ENCODE measurements at places on chromosomes 16 and 17. TPM values are rescaled to one million over a fixed set of nuclear protein-coding genes. Genes with fewer than 3 reads are reported as not detected.

The ITGB3 gene
- 19.1 TPM for polyA plus RNA-seq

The PLLP gene
- 22.8 TPM for polyA plus RNA-seq

GRCh38 chr16:85028685-85029407, 1.3 kb downstream of the KIAA0513 start:
- no peak for DNase-seq

The BRIP1 gene
- polyA plus RNA-seq, result 10.2 TPM

GRCh38 chr17:77842528-77843147, 115.9 kb upstream of the TNRC6C start:
- no peak for DNase-seq

DNA sequence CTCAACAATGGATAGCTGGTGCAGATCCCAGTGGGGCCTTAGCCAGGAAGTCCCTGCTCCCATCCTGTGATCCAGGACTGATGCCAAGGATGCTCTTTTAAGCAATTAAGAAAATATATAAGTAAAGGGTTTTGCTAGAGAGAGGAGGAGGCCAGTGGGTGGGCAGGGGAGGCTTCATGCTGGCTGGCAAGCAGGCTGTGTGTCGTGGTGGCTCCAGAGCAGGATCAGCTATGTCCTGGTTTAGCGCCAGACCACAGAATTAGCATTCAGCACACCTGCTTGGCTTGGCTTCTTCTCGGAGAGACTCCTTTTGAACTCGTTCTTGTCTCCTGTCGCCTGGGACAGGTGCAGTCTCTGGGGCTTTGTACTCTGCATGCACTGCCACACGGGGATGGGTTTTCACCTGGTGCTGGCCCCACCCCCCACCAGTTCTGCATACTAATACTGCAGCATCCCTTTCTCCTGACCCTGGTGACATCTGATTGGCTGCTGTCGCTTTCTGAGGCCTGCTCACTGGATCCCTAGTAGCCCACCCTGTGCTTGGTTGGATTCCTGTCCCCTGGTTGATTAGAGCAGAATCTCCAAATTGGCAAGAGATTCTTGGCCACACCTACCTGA, 66.1 kb downstream of the PLD6 start:
- DNase-seq, result no peak

DNA sequence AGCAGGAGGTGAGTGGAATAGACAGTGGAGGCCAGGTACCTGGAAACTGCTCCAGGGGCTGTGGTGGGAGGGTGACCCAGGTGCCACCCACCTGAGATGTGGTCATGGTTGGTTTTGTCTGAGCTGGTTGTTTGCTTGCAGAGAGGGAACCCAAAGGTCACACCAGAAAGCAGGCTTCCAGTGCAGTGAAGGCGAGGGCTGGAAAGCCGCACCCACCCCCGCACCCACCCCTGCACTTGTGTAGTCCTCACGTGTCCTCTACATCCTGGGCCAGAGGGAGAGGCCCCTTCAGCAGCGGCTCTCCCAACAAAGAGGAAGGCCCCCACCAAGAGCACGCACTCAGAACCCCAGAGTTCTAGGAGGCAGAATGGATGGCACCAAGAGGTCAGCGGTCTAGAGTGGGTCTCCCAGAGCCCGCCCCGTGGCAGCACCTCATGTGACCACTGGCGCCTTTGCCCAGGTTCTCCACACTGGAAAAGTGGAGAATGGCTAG, 92.6 kb upstream of the CBX4 start:
- no peak for DNase-seq

GRCh38 chr16:88451586-88452481, 1.2 kb upstream of the ZFPM1 start:
- DNase-seq, result no peak

- no peak for DNase-seq
Measured at GRCh38 chr16:82044585-82044911, 9.5 kb downstream of the HSD17B2 start.

GRCh38 chr17:33334703-33335102, 41.6 kb upstream of the ASIC2 start:
- no peak for DNase-seq

GRCh38 chr16:12625068-12625467, 178.6 kb downstream of the CPPED1 start:
- DNase-seq, result no peak

The EFNB3 gene
- polyA plus RNA-seq, result 22.6 TPM

DNA sequence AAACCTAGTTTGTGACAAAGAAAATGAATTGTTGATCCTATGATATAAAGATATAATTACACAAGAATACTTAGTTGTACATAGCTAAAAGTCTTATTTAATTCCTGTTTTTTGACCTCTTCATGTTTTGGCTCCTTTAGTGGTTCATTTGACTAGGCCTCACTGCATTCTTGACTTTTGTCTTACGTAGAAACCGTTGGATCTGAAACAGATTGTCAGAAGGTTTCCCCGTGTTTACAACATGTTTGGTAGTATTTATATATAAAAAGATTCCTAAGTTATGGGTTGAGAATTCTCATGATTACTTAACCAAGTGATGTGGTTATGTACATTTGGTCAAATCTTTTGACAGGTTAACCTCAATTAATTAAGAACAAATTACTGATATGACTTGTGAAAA, 162.8 kb downstream of the BCAS3 start:
- DNase-seq, result no peak

GRCh38 chr17:50020841-50021599, 26.0 kb upstream of the DLX3 start:
- no peak for DNase-seq

DNA sequence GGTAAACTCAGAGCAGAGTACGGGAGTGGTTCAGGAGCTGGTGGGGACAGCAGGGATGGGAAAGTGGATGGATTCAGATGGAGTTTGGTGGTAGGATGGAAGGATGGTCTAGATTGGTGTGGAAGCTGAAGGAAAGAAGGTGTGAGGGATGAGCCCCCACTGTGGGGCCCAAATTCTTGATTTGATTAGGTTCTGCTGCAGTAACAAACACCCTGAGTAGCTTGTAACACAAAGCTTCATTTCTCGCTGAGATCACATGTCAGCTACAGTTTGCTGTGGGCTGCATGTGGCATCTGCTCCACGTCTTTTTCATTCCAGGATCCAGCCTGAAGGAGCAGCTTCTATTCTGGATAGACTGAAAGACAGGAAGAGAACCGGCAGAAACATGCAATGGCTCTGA, 143.8 kb downstream of the IRX3 start:
- DNase-seq, result no peak

The CACNG1 gene
- polyA plus RNA-seq, result not detected

The RAMP2 gene
- polyA plus RNA-seq, result 110 TPM

DNA sequence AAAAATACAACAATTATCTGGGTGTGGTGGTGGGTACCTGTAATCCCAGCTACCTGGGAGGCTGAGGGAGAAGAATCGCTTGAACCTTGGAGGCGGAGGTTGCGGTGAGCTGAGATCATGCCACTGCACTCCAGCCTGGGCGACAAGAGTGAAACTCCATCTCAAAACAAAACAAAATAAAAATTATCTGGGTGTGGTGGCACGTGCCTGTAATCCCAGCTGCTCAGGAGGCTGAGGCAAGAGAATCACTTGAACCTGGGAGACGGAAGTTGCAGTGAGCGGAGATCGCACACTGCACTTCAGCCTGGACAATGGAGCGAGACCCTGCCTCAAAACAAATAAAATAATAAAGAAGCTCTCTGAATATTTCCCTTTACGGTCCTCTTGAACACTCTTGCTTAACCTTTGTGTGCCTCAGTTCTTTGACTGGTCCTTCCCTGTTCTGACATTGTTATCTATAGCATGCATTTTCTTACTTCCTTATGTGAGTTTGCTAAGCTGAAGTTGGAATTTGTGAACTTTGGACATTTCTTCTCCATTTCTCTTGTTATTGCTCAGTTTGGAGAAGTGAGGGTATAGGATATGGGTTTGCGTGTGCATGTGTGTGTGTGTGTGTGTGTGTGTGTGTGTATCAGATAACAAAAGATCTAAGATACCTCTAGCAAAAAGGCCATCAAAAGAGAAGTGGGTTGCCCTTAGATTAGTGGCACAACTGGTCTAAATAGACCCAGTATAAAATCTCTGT, 29.7 kb upstream of the WSB1 start:
- DNase-seq, result no peak

- DNase-seq, result no peak
Measured at GRCh38 chr16:84220851-84221250, 19.0 kb downstream of the KCNG4 start.

The ZNF821 gene
- 20.2 TPM for polyA plus RNA-seq

All from right renal pelvis (tissue), 4 donors.